ENCODE measurements at places on chromosomes 4 and X.

DNA sequence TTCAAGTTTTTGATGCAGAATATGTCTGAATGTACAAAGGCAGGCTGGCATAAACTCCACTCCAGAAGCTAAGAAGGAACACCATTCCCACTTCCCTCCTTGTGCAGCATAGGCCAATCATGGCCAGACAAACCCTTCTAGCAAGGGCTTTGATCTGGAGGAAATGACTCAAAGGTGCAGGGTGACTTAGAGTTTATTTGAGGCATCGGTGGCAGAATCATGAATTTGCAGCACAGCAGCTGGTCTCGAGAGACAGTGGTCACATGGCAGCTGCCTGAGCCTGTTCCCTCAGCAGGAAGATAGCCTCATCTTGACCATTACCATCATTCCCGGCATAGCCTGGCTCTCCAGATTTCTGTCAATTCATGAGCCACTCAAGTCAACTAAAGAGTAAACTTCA is 154.5 kb downstream of the ATP10D start:
- DNase-seq = no peak

DNA sequence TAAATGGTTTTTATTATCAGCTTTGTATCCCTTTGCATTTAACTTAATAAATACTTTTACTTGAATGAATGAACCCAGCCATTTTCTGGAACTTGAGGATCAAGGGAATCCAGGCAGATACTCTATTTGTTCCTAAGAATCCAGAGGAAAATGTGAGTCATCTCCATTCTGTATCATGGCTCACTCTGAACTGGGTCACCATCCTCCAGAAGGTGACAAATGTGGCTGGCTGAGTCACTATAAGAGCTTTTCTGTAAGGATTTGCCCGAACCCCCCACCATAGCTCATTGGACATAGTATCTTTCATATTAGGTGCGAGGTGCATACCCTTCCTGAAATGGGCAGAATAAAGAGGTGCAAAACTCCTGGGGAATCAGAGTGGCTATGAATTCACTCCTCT is 25.8 kb downstream of the RTL9 start:
- DNase-seq = no peak

DNA sequence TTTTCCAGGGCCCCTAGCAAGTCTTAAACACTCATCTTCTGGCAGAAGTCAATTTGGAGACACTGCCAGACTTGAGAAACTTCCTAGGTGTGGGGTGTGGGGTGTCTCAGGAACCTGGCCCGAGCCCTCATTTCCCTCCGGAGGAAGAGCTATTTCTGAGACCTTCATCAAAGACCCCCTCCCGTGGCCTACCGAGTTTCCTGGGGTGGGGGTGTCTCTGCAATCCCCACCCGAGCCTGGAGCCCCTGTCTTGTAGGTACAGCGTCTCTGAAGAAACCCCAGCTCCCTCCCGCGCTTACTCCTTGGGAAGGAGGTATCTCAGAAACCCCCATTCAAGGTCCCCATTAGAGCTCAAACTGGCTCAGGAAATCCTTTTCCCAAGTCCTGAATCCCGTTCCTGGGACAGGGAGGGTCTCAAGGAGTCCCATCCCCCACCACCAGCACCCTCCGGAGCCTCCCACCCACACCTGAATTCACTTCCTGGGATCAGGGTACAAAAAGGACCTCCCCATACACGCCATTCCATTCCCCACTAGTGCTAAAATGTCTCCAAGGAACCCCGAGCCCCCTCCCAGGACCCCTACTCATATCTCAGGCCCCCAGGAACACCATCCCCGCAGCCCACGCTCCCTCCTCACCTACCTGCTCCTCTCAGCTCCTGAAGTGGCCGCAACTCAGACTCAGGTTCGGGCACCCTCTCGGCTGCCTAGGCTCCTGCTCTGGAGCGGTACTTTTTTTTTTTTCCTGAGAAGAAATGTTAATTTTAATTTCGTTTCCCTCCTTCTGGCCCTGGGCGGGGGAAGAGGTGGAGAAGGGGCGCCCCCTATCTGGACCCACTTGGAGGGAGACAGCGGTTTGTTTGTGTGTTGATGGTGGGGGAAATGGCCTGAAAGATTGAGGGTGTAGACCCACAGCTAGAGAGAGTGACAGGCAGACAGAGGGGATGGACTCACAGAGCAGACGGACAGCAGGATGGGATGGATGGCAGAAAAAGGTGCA is 1.1 kb downstream of the SLC38A5 start:
- DNase-seq = no peak

DNA sequence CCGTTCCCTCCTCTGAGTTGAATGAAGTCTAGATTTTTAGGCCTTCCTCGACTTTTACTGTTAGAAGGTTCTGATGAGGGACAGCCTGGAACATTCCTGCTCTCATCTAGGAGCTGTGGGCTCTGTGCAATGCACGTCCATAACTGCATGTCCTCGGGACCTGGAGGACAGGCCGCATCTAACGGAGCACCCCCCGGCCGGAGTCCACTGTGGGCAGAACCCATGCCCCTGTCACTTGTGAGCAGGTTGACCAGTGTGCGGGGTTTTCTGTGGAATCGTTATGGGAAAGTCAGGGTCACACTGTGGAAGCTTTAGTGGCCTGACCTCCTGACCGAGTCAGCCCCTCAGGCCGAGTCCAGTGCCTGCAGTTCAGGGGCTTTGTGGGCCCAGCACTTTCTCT is 19.3 kb upstream of the TADA2B start:
- DNase-seq = no peak

DNA sequence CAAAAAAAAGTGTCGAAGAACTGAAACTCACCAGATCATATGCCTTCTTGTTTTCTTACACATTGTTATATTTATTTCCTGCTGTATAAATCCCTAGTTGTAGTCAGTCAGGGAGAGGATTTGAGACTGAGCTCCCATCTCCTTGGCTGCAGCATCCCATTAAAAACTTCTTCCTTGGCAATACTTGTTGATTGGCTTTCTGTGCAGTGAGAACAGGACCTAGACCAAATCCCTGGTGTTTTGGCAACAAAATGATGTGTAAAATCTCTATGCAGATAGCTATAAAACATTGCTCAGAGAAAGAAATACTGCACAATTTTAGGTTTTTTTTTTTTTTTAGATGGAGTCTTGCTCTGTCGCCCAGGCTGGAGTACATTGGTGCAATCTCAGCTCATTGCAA is 47.9 kb downstream of the TRIML1 start:
- DNase-seq = no peak

- DNase-seq = no peak
Measured at GRCh38 chrX:109475174-109475891, 6.6 kb downstream of the GUCY2F start.

DNA sequence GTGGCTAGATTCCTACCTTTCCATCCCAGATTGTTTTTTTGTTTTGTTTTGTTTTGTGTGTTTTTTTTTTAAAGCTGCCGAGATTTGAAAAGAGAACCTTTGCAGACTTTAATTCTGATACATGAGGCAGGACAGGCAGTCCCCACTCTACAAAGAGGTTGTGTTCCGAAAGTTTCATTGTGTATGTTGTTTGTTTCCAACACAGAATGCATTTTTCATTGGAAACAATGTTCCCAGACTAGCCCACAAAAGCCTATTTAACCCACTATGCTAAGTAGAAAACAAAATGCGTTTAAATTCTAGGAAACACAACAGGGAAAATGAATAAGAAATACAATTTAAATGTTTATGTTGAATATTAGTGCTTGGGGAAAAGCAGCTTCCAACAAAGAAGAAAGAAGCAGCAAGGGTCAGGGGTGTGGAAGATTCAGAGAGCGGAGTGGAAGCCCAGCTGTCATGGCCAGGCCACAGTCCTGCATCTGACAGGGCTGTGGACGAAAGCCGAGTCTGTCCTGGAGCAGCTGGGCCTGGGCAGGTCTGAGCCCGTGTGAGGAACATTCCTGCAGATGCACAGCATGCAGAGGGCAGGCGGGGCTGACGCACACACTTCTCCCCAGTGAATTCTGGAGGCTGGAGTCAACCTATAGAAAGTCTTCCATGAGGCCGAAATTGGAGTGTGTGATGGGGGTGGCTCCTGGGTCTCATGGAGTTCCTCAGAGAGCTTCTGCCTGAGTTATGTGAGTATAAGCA is 12.4 kb upstream of the SETD7 start:
- DNase-seq = no peak

DNA sequence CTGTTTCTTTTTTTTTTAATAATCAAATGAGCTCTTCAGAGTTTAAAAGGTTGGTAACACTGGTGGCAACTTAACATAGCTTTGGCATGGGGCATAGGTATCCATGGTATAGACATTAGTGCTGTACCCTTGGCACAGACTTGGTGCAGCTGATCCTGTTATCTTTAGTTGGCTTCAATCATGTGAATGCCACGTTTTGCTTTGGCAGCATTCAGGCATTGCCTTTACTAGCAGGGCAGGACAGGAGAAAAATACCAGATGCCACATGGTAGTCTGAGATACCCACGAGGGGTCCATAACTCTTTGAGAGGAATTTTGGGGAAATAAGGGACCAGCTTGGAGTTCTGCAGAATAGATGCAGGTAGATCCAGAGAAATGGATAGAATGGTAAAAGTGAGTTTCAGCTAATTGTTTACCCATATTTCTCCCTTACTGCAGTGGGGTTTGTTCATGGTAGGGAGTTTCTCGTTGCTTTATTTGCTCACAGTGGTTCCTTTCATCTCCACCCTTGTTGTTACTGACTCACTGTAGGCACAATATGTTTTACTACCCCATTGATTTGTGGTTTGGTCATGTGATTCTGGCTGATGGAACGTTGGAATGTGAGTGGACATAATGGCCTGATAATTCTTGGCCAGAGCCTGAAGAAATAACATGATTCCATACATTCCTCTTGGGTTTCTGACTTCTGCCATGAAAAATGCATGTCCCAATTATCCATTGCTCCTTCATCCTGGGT is 342.7 kb downstream of the GLUD2 start:
- no peak for DNase-seq

DNA sequence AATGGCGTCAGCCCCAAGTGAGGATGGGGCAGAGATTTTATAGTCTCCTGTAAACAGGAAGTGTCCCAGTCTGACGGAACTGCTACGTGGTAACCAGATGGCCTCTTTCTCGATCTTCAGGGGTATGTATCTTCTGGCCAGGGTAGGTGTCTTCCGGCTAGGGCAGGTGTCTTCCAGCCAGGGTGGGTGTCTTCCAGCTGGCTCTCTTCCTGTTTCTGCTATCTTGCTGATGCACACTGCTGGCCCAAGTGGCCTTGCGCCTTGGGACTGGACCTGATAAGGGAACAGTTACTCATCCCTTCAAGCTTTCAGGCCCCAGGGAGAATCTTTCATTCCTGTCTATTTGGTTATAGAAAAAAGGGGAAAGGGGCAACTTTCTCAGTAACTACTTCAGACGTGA is 178.7 kb upstream of the MAGEE2 start:
- DNase-seq = no peak

DNA sequence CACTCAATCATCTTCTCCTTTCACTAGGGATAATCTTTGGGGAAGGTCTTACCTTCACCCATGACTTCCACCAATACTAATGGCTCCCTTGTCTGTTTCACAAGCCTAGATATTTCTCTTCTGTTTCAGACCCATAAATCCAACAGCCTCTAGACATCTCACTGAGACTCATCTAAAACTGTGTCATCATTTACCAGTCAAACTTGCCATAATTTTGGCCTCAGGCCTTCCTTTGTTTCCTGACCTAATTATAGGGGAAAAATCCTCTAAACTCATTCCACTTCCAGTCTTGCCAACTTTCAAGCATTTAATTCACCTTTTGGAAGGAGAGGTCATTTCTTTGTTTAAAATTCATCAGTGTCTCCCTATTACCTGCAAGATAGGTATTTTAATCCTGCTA is 181.0 kb upstream of the CNKSR2 start:
- DNase-seq = no peak

DNA sequence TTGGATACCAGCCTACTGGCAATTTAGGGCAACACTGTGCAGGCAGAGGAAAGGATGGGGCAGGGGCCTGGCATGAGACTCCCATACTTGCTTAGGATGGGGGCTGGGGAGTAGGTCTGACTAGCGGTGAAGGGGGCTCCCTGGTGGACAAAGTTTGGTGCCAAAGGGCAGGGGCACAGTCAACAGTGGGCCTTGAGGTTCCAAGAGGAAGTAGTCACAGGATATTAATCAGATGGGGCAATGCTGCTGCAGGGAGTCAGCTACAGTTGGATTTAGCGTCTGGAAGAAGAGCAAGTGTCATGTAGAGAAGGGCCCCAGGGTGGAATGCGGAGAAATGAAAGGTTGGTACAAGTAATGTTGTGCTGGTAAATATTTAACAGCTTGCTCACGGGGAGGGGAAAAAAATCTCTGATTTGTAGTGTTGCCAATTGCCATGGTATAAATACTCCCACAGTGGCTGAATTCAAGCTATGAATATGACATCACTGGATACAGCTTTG is 139.4 kb downstream of the PJA1 start:
- no peak for DNase-seq

Data from SW 1271 (cell line).